Activated T-helper 2 cell treated with anti-CD3 and anti-CD28 coated beads, Interferon-gamma antibody, Interleukin-2, Interleukin-4, amounts not matched to agents 10 μg/mL and 5 μg/mL and 100 μg/mL, durations not matched to agents 14 hours and 24 hours and 36 hours (primary cell): ENCODE measurements at places on chromosomes 3 and 15.

- peaks cover 6% of the 10 kb centered on the region for H3K27me3 ChIP-seq
- H3K27ac ChIP-seq: no peak overlapping the region
- no peaks in the 10 kb centered on the region for H3K4me1 ChIP-seq
- no peaks in the 10 kb centered on the region for H3K36me3 ChIP-seq
These were observed 25.0 kb upstream of the PRR20G start for GRCh38 chr3:127312818-127313217.

DNA sequence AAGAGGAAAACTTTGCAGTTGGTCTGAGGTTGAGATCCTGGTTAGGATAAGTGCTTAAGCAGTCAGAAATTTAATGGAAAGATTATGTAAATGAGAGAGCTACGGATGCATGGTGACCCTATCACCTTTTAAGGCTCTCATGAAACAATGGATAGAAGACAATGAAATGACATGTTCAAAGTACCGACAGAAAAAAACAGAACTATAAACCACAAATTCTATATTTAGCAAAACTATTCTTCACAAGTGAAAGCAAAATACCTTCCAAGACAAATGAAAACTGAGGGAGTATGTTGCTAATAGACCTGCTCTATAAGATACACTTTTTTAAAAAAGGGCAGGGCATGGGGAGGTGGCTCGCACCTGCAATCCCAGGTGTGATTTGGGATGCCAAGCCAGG lies 32.2 kb downstream of the DNAAF4 start:
- DNase-seq: no peak
- H3K27ac ChIP-seq: no peak overlapping the region
- H3K4me3 ChIP-seq: no peak overlapping the region
- H3K4me1 ChIP-seq: peaks cover 3% of the 10 kb centered on the region

- peaks cover 17% of the 10 kb centered on the region for H3K27me3 ChIP-seq
- H3K4me1 ChIP-seq: no peaks in the 10 kb centered on the region
- H3K4me3 ChIP-seq: no peak overlapping the region
These were observed 138.6 kb upstream of the TSC22D2 start for GRCh38 chr3:150269526-150269925.

DNA sequence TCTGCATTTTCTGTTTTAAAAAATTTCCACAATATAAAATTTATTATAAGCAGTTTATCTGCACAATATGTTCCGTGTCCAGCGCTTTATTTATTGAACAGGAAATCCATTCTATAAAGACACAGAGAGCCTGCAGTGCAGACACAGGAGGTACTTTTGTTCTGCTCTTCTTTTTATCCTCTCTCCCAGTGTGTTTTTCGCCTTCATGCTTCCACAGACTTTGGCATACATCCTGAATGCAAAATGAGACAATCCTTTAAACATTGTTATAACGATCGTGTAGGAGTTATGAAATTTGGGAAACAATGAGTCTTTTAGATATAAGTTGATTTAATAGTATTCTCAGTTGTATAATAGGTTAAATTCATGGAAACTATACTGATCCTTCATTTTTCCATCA lies 749.2 kb downstream of the NAALADL2 start:
- H3K27ac ChIP-seq: no peak overlapping the region
- H3K4me3 ChIP-seq: no peak overlapping the region
- no peaks in the 10 kb centered on the region for H3K27me3 ChIP-seq
- no peaks in the 10 kb centered on the region for H3K4me1 ChIP-seq
- DNase-seq: no peak

DNA sequence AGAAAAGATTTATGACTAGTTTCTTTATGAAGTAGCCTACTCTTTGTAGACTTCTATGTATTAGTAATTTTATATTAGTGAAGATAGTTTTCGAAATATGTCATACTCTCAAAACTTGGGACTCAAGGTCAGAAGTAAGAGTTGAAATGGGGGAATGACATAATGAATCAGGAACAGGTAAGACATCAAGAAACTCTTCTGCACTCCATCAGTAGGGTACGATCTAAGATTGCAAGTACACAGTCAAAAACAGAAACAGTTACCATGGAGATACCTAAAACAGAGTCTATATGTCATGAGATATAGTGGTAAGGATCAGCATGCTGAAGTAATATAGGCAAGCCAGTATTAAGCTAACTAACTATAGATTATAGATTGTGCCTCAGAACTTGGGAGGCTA lies 187.0 kb upstream of the MLF1 start:
- H3K4me1 ChIP-seq: peaks cover 2% of the 10 kb centered on the region
- no peaks in the 10 kb centered on the region for H3K36me3 ChIP-seq

- peaks cover 24% of the 10 kb centered on the region for H3K4me1 ChIP-seq
- H3K36me3 ChIP-seq: no peaks in the 10 kb centered on the region
- DNase-seq: no peak
- peaks cover 23% of the 10 kb centered on the region for H3K27me3 ChIP-seq
These were observed 31.7 kb downstream of the TMEM212 start for GRCh38 chr3:171874879-171875278.

GRCh38 chr3:11592445-11593298 lies 51.0 kb downstream of the VGLL4 start:
- H3K27me3 ChIP-seq: no peaks in the 10 kb centered on the region
- no peak overlapping the region for H3K4me3 ChIP-seq
- no peak for DNase-seq
- H3K27ac ChIP-seq: no peak overlapping the region

GRCh38 chr15:101111570-101112262 lies 140.1 kb downstream of the CHSY1 start:
- DNase-seq: no peak
- H3K4me3 ChIP-seq: no peak overlapping the region
- no peaks in the 10 kb centered on the region for H3K27me3 ChIP-seq

- peaks cover 17% of the 10 kb centered on the region for H3K4me1 ChIP-seq
- DNase-seq: no peak
- no peaks in the 10 kb centered on the region for H3K27me3 ChIP-seq
- peaks cover 51% of the 10 kb centered on the region for H3K36me3 ChIP-seq
- H3K27ac ChIP-seq: no peak overlapping the region
- H3K4me3 ChIP-seq: no peak overlapping the region
These were observed 9.8 kb downstream of the PLEKHO2 start for GRCh38 chr15:64851503-64851840.

DNA sequence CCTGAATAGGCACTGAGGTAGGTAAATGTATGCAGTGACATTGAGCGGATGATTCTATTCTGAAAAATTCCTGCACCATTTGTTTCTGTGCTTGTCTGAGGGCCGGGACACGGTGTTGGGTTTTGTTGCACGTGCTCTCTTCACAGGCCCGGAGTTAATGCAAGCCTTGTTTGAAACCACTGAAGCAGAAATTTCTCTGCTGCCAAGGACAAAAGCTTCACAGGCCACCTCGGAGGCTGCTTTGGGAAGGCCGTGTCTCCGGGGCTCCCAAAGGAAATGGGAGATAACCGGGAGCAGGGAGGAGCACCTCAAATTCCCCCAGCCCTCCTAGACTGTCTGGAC lies 179.4 kb downstream of the OPA1 start:
- H3K4me3 ChIP-seq: no peak overlapping the region
- H3K36me3 ChIP-seq: no peaks in the 10 kb centered on the region
- DNase-seq: no peak
- H3K4me1 ChIP-seq: peaks cover 9% of the 10 kb centered on the region
